ENCODE measurements at places on chromosomes 3 and 15.

DNA sequence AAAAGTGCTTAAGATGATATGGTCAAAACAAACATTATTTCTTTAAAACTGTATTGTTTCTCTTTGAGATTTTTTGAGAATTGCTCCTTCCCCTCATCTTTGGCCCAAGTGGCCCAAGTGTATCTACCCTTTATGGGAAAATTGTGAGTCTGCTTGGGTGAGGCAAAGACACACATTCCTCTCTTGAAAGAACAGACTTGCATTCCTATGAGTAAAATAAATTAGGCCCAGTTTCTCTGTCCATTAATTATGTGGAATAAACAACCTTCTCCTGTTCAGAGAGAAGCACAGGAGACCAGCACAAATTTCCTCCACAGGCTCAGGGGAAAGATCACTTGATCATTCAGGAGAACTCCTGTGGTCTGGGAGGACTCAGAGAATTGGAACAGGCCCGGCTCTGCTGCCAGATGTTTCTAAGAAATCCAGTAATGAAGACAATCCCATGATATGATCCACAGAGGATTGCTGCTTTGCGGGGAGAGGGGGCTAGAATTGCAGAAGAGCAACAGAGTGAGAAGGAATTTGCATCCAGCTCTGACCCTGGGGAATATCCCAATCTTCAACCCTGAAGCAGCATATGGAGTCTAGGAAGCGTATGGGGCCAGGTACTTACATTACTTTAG is 53.8 kb upstream of the BOC start:
- no peak for DNase-seq

DNA sequence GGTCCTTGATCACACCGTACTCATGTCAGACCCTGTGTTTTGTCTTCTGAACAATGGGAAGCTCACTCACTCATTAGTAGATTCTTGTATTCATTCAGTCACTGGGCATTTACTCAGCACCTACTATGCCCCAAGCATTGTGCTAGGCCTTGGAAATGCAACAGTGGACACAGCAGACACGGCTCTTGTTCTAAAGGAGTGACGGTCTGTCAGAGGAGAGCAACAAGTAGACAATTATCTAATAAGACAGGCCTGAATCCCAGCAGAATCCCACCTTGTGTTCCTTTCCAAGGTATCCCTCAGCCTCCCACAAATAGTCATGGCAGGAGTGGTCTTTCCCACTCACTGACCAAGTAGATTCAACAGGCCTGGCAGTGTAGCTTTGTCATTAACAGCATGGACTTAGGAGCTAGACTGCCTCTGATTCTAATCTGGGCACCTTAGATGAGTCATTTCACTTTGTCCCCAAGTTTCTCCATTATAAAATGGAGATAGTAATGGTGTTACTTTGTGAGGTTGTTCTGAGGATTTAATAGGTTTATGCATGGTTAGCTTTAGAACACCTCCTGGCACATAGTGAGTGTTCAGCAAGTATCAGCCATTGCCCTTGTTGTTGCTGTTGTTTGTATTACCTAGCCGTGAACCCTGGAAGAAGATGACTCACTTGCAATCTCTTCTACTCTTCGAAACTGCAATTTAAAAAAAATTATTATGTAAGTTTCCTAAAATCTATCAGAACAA is 69.1 kb downstream of the SSUH2 start:
- DNase-seq: no peak

GRCh38 chr3:194272861-194273742 is 78.0 kb downstream of the CPN2 start:
- DNase-seq: no peak

DNA sequence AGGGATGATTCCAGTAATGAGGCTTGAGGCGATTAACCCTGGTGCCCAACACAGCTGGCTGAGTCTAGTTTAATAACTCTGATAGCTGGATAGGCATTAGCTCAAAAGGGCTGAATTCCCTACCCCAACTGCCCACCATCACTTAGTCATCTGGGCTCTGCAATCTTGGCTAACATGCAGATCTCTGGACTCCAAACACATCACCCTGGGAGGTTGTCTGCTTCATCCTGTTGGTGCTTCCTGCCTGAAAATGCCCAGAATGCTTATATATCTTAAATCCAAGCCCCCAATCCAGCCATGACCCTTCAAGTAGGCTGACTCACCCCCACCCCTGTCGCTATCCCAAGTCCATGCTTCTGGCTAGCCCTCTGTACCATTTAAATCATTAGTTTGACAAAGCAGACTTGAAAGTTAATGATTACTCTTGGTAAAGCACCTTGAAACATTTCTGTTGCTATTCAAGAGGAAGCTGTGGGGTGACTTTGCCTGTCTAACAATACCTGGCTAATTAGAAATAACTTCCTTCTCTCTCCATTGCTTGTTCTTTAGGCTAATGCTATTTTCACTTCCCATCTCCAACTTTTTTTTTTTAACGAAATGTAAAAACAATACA is 107.0 kb upstream of the RORA start:
- no peak for DNase-seq

GRCh38 chr3:31621314-31621713 is 88.6 kb downstream of the STT3B start:
- DNase-seq: no peak

DNA sequence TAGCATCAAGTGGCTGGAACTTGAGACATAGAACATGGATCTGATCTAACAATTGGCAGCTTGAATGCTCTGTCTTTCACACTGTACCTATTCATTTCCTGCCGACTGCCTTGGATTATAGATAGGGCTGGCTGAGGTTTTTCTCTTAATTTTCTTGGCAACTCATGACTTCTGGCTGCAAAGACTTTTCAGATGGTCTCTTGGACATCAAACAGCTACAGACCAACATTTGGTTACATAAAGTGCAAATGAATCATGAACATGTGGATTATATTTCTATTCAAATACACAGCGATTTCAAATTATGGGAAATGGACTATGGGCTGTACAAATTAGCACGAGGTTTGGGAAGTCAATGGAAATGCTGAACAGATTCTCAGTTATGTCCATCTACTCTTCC is 26.2 kb upstream of the IL16 start:
- DNase-seq: no peak

GRCh38 chr15:66912001-66912400 is 153.4 kb upstream of the SMAD3 start:
- DNase-seq: peak; percentile 27

DNA sequence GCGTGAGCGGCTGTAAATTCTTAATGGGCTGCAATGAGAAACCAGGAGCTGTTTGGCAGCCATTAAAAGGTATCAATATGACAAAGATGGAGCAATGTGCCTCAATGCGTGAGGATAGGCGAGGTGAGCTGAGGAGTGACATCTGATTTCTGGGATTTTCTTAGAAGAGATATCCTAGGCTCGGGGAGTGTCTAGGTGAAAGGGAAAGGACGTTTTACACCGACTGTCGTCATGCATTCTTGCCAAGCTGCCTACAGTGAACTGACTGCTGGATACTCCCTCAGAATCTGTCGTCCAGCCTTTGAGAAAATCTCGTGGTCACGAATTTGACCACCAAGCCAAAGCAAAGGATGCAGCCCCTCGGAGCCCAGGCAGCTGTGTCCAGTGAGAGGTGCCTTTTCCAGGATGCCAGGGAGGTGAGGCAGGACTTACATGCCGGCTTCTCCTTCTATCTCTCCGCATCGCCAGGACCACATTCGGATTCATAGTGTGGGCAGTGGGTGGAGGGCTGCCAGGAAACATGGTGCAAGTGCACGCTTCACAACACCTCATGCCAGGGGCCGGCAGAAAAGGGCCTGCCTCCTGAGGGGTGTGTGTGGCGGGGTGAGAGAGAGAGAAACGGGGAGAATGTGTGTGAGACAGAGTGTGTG is 80.3 kb upstream of the ABHD17C start:
- DNase-seq: no peak

DNA sequence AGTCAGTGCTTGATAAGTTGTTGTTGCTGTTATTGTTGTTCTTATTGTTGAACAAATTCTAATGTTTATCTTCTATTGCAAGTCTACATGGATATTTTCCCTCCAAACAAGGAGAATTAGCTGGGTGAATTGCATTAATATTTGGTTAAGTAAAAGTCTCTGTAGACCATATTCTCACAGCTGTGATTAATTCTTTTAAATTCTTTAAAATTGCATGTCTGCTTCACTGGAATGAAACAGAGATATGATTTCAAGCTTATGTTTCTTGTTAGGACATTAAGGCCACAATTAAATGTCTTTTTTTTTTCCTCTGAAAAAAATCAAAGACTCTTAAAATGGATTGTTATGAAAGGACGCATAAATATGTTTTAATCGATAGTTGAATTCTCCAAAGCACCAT is 153.4 kb downstream of the EBLN2 start:
- DNase-seq: no peak

DNA sequence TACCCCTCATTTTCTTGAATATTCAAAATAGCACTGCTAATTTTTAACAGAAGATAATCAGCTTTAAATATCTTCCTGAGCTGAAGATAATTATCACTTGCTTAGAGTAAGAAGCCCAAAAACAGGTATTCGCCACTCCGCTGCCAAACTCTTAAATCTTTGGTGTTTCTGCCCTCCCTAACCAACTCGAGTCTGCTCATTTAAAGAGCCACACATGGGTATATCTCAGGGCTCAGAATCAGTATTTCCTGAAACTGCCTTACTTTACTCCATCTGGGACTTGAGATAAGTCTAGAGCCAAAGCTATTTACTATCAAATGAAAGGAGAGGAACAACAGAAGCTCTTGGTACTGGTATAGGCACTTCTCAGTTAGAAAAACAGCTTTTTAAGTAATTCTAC is 10.8 kb downstream of the PDCD10 start:
- DNase-seq: no peak

- DNase-seq: no peak
Measured at GRCh38 chr15:78417754-78418630, 20.0 kb upstream of the IREB2 start.

DNA sequence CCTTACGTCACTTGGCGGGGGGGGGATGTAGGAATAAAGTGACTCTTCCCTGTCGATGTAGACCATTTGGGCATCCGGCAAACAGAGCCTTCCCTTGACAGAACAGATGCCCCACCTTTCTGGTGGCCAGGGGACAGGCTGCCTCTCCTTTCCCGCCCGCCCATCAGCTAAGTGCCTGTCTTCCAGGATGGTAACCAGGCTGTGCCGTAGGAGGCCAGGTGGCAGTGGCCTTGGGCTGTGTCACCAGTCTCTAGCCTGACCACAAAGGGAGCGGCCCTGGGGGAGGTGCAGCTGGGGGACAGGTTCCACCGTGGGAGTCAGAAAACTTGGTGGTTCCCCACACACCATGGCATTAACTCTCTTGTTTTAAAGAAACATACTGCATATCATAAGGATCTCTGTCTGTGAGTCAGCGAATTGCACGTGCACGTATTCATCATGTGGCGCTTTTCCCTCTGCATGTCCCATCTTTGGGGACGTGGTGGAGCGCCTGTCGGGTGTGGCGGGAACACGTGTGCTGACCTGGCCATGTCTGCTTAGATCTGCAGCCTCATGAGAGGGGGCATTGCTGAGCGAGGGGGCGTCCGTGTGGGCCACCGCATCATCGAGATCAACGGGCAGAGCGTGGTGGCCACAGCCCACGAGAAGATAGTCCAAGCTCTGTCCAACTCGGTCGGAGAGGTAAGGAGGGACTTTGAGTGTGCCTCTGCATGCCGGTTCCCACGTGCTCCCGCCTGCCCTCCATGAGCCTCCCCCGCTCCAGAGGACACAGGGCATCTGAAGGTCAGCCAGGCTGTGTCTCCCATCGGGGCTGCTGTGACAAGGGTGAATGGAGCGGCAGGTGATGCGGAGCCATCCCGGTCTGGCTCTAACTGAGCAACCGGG is 156.0 kb downstream of the NSMCE3 start:
- DNase-seq: no peak

- peak; percentile 1 for DNase-seq
Measured at GRCh38 chr15:36501063-36501678, 78.3 kb upstream of the CDIN1 start.

- no peak for DNase-seq
Measured at GRCh38 chr15:99956022-99956775, 223.0 kb upstream of the LYSMD4 start.

GRCh38 chr3:158103081-158103886 is 2.9 kb downstream of the SHOX2 start:
- DNase-seq: no peak

GRCh38 chr15:60259469-60259868 is 138.3 kb downstream of the ANXA2 start:
- no peak for DNase-seq

- DNase-seq: peak; percentile 12
Measured at GRCh38 chr3:158167737-158168557, 58.1 kb downstream of the RSRC1 start.

- DNase-seq: no peak
Measured at GRCh38 chr15:42716125-42716524, 20.8 kb downstream of the CDAN1 start.

- no peak for DNase-seq
Measured at GRCh38 chr3:134937256-134938028, 142.4 kb downstream of the EPHB1 start.

DNA sequence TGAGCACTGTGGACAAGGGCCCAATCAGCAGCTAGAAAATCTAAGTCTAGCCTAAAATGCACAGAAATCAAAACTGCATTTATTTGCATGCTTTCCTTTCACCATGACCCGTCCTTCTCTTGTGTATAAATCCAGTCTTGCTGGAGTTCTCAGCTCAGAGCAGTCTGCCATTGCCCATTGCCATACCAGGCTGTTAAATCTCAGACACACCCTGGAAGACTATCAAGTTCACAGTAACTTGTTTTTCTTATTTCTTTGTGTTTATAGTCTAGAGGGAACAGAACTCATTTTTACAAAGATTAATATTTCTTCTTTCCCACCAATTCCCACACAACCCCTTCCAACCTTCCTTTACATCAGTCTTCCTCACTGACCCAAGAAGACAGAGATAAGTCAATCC is 85.9 kb downstream of the COL8A1 start:
- DNase-seq: no peak

GRCh38 chr15:101667881-101668280 is 15.7 kb upstream of the TM2D3 start:
- no peak for DNase-seq

- DNase-seq: no peak
Measured at GRCh38 chr3:10338591-10339353, 17.9 kb upstream of the SEC13 start.

- no peak for DNase-seq
Measured at GRCh38 chr15:71925145-71925544, 114.8 kb downstream of the NR2E3 start.

GRCh38 chr15:93417631-93418030 is 328.6 kb upstream of the RGMA start:
- DNase-seq: no peak

- no peak for DNase-seq
Measured at GRCh38 chr3:20608054-20608738, 422.2 kb upstream of the SGO1 start.

GRCh38 chr3:126983653-126984390 is 907 bp downstream of the PLXNA1 start:
- DNase-seq: peak; percentile 28

DNA sequence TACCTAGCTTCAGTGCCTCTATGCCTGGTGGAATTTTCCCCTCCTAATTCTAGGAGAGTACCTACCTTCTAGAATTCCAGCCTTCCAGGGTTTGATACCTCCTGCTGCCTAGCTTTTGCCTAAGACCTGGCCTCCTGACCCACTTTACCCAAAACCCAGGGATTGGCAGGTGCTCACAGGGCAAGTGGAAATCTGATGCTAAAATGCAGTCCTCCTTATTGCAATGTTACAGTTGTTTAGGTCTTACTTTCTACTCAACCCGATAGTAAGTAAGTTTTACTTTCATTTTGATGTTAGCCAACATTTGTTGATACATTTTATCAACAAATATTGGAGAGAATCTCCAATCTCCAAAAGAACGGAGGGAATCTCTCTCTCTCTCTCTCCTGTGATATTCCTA is 275.9 kb downstream of the DOCK3 start:
- DNase-seq: no peak

Measured in stimulated activated naive CD8-positive, alpha-beta T cell treated with anti-CD3 and anti-CD28 coated beads, Interleukin-15, amount 100 ng/mL, for 72 hours (primary cell).